Activated T-cell treated with anti-CD3 and anti-CD28 coated beads, Interleukin-2, amount 50 U/mL, for 48 hours (primary cell): ENCODE measurements at places on chromosomes 7 and 10.

DNA sequence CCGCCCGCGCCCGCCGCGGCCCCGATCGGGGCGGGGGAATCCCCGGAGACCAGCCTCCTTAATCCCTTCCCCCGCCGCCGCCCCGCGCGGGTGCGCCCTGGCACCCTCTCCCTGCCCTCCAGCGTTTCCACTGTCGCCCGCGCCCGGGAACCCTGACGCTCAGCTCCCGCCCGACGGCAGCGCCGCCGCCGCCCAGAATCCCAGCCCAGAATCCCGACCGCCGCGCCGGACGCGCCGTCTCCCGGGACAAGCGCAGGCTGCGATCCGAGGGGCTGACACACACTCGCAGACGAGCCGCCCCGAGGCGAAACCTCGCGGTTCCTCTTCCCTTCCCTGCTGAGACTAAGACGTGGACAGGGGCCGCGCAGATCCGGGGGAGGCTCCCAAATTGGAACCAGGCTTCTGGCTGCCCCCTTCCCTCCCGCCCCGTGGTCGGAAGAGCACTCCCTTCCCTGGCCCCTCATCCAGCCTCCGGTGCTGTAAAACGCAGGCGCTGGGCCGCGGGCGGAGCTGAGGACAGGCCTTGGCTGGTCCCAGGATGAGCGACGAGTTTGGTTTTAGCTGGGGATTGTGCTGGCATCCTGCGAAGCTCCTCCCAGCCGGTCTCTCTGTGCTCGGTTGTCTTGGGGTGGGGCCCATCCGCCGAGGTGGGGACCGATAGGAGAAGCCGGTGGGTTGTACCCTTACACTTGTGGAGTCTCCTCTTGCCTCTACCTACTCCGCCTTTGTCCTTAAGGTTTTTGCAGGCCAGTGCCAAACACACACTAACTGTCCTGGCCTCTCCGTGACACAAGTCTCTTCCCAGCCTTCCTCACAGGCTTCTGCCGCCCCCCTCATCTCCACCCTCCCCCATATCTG lies 1.1 kb downstream of the MARVELD1 start:
- DNase-seq: no peak

- DNase-seq: no peak
Observed at GRCh38 chr7:29637374-29637773, 73.7 kb downstream of the PRR15 start.

DNA sequence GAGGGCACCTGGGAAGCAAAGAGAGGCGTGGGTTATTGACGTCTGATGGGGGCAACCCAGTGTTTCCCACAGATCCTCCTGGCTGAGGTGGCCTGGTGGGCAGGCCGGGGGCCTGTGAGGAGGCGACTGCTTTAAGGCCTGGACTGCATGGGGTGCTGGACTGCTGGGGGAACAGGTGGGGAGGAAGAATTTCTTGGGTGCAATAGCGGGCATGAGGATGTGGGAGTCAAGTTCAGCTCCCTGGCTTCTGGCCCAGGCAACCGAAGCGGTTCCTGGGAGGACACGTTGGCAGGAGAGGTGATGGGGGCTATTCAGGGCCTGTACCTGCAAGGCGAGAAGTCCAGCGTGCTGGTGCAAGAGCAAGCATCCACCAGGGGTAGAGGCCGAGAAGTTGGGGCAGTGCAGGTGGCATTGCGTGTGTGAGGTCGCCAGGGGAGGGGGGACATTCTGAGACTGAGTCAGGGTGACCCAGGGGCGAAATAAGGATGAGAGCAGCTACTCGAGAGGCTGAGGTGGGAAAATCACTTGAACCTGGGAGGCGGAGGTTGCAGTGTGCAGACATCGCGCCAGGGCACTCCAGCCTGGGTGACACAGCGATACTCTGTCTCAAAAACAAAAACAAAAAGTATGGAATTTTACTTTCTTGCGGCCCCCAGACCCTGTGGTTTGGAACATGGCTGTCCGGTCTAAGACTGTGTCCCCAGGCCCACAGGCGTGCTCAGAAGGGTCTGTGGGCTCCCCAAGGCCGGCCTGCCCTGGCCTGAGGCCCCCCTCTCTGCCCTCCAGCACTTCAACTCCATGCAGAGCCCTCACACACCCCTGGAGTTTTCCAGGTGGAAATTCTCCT lies 53.6 kb upstream of the ELN start:
- no peak for DNase-seq

- DNase-seq: no peak
Observed at GRCh38 chr10:57754803-57755202, 512.9 kb downstream of the IPMK start.

DNA sequence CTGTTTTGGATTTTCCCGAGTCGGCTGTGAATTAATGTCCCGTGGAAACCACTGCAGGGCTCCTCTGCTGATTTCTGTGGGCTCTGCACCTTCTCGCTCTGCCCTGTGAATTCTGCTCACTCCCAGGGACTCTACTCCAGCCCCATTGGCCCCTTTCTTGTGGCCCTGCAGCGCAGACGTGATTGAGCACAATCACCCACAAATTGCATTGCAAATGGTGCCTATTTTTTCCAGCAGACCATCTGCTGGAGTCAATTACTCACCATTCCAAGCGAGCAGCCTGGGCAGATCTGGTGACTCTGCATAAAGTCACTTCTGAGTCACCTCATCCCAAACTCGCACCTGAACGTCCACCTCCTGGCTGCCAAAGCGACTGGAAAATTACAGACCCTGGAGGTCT lies 235.8 kb downstream of the PAXIP1 start:
- DNase-seq: no peak
